ENCODE measurements at places on chromosomes 11 and 22. TPM values are rescaled to one million over a fixed set of nuclear protein-coding genes. Genes with fewer than 3 reads are reported as not detected.

DNA sequence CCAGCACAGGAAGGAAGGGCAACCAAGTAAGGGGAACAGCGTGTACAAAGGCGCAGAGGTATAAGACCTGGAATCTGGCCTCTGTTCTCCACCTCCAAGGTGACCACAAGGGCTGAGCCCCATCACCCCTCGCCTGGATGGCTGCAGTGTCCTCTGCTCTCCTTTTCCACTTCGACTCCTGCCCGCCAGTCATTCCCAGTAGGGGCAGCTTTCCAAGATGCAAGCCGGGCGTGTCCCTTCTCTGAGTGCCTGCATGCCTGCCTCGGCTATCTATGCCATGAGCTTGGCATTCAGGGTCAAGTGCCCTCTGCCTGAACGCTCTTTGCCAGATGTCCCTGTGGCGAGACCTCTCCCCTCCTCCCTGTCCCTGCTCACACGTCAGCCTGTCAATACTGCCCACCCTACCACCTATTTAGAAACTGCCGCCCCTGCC is 17.0 kb downstream of the FADS3 start:
- no peak overlapping the region for H3K27ac ChIP-seq
- H3K4me1 ChIP-seq: peaks cover 17% of the 10 kb centered on the region
- DNase-seq: peak; percentile 67

The OR8B4 gene
- total RNA-seq: not detected

DNA sequence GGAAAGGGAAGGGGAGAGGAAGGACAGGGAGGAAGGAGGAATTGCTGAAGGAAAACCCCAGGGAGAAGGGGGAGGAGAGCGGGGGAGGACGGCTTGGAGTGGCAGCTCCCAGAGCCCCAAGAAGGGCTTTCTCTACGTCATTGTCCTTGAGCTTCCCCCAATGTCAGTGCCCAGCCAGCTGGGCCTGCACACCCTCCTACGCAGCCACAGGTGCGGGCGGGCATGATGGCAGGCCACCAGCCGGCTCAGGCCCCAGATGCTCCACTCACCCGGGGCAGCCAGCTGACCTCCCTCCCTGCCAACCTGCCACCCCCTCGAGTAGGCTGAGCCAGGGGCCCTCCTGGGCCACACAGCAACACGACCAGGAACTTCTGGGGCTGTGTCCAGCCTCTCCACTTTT is 11.2 kb downstream of the SYT7 start:
- no peaks in the 10 kb centered on the region for H3K36me3 ChIP-seq
- peaks cover 6% of the 10 kb centered on the region for H3K4me1 ChIP-seq
- H3K27ac ChIP-seq: no peak overlapping the region
- DNase-seq: no peak
- H3K27me3 ChIP-seq: no peaks in the 10 kb centered on the region

DNA sequence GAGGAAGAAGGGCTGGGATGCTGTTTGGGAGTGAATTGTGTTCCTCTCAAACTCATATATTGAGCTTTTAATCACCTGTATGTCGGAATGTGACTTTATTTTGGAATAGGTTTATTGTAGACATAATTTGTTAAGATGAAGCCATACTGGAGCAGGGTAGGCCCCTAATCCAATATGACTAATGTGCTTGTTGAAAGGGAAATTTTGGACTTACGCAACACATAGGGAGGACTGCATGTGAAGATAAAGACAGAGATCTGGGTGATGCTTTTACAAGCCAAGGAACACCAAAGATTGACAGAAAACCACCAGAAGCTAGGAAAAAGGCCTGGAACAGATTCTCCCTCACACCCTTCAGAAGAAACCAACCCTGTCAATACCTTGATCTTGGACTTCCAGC is 43.2 kb upstream of the OVCH2 start:
- H3K27me3 ChIP-seq: no peaks in the 10 kb centered on the region
- no peaks in the 10 kb centered on the region for H3K4me1 ChIP-seq

GRCh38 chr22:50201191-50202129 is 649 bp downstream of the SELENOO start:
- H3K4me1 ChIP-seq: peaks cover 19% of the 10 kb centered on the region
- H3K27ac ChIP-seq: no peak overlapping the region
- H3K4me3 ChIP-seq: peak overlapping the region; percentile 70
- no peaks in the 10 kb centered on the region for H3K27me3 ChIP-seq
- peak; percentile 42 for DNase-seq
- H3K36me3 ChIP-seq: peaks cover 19% of the 10 kb centered on the region

The C11orf42 gene
- not detected for total RNA-seq

GRCh38 chr22:42642806-42643633 is 2.6 kb upstream of the ATP5MGL start:
- H3K27ac ChIP-seq: peak overlapping the region; percentile 96
- H3K4me3 ChIP-seq: no peak overlapping the region
- H3K4me1 ChIP-seq: peaks cover 64% of the 10 kb centered on the region
- no peak for DNase-seq
- no peaks in the 10 kb centered on the region for H3K36me3 ChIP-seq

- no peaks in the 10 kb centered on the region for H3K36me3 ChIP-seq
- peaks cover 23% of the 10 kb centered on the region for H3K4me1 ChIP-seq
- H3K4me3 ChIP-seq: no peak overlapping the region
- no peaks in the 10 kb centered on the region for H3K27me3 ChIP-seq
- no peak overlapping the region for H3K27ac ChIP-seq
Measured at GRCh38 chr11:14902650-14903350, 10.8 kb upstream of the CYP2R1 start.

The DNAJB7 gene
- total RNA-seq: 0.44 TPM

The IL18 gene
- 5.8 TPM for total RNA-seq

- no peak overlapping the region for H3K27ac ChIP-seq
- no peaks in the 10 kb centered on the region for H3K27me3 ChIP-seq
- H3K36me3 ChIP-seq: peaks cover 21% of the 10 kb centered on the region
- H3K4me1 ChIP-seq: no peaks in the 10 kb centered on the region
- DNase-seq: no peak
Measured at GRCh38 chr22:40289991-40290459, 56.3 kb upstream of the ADSL start.

- peaks cover 5% of the 10 kb centered on the region for H3K4me1 ChIP-seq
- H3K27me3 ChIP-seq: no peaks in the 10 kb centered on the region
- no peak overlapping the region for H3K4me3 ChIP-seq
- no peak overlapping the region for H3K27ac ChIP-seq
Measured at GRCh38 chr22:39960791-39961746, 872 bp downstream of the TMA7B start.

DNA sequence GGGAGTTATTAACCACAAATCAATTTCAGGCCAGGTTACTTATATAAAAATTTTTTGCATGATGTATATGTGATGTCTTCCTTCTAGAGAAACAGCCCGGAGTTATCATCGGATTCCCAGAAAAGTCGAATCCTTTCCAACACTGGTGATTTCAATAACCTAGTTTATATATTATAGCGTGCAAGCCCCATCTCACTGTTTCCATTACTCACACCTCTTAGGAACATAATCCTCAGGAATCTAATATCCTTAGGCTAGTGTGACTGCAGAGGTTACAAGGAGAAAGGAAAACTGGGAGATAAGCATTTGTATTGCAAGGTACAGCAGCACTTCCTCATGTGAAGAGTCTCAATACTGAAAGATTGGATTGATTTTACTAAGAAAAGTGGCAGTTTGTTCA is 20.3 kb downstream of the ARHGAP20 start:
- no peaks in the 10 kb centered on the region for H3K36me3 ChIP-seq
- DNase-seq: no peak
- H3K27ac ChIP-seq: no peak overlapping the region
- no peaks in the 10 kb centered on the region for H3K27me3 ChIP-seq
- no peaks in the 10 kb centered on the region for H3K4me1 ChIP-seq

- DNase-seq: no peak
- no peaks in the 10 kb centered on the region for H3K27me3 ChIP-seq
- no peak overlapping the region for H3K27ac ChIP-seq
- H3K4me1 ChIP-seq: no peaks in the 10 kb centered on the region
- no peak overlapping the region for H3K4me3 ChIP-seq
Measured at GRCh38 chr22:22103078-22103875, 120.7 kb upstream of the TOP3B start.

All from thyroid gland (tissue), 4 donors.